Stimulated activated CD4-positive, alpha-beta T cell treated with anti-CD3 and anti-CD28 coated beads, Interleukin-2, amount 100 ng/mL, for 4 hours (primary cell): ENCODE measurements at places on chromosomes 2 and 18.

GRCh38 chr2:187017438-187017837 is 168.5 kb upstream of the ZSWIM2 start:
- DNase-seq = no peak

- DNase-seq = no peak
Observed at GRCh38 chr2:230737791-230738226, 25.2 kb downstream of the CAB39 start.

DNA sequence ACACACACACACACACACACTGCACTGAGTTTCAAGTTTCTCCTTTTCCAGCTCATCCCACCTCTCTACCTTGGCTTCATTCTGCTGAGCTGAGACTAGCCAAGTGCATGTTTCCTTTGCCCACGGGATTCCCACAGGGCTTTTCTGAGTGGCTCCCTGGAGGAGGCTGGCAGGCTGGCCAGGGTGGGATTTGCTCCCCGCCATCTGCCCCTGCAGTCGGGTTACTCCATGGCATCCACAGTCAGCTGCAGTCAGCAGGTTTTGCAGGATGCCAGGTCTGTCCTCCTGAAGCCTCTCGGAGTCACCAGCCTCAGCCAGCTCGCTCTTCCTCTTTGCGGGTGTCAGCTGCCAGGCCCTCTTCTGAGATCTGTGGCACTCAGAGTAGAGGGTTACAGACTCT is 783.7 kb upstream of the SOX11 start:
- no peak for DNase-seq

- no peak for DNase-seq
Observed at GRCh38 chr2:65282477-65283053, 54.9 kb downstream of the ACTR2 start.
